Subcutaneous adipose tissue (tissue), 4 donors: ENCODE measurements at places on chromosomes 1 and 21. TPM values are rescaled to one million over a fixed set of nuclear protein-coding genes. Genes with fewer than 3 reads are reported as not detected.

Gene SPRR3
- not detected for total RNA-seq

Gene OR2T11
- not detected for total RNA-seq

Gene NTNG1
- 0.98 TPM for total RNA-seq

Gene EPHA8
- 0.17 TPM for total RNA-seq

Gene IFI44L
- total RNA-seq = 9.6 TPM

Gene FAM78B
- total RNA-seq = 2.9 TPM

Gene BCAN
- total RNA-seq = not detected
